ENCODE measurements at places on chromosomes 13 and 19.
A peak's percentile ranks its signal among the peaks of the same experiment; 100 is the strongest.

- DNase-seq: no peak
These were observed 1210.1 kb upstream of the SPRY2 start for GRCh38 chr13:81551036-81551435.

- no peak for DNase-seq
These were observed 57.5 kb upstream of the HMGB1 start for GRCh38 chr13:30523211-30523610.

DNA sequence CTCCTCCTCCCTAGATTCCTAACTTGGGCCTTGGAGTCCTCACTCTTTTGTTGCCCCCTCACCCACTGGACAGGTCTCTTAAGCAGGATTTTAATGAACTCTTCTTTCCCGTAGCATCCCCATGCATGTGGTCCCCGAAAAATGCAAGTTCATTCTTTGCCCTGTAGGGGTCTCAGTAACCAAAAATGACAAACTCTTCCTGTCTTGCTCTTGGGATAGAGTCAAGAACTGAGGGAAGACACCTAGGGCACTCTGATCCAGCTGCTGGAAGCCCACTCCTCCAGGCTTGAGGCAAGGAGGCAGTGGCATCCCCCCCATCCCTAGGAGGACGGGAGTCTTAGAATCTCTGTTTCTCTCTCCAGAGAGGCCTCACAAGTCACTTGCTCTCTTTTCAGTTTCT, 987.0 kb downstream of the DIAPH3 start:
- DNase-seq: no peak

DNA sequence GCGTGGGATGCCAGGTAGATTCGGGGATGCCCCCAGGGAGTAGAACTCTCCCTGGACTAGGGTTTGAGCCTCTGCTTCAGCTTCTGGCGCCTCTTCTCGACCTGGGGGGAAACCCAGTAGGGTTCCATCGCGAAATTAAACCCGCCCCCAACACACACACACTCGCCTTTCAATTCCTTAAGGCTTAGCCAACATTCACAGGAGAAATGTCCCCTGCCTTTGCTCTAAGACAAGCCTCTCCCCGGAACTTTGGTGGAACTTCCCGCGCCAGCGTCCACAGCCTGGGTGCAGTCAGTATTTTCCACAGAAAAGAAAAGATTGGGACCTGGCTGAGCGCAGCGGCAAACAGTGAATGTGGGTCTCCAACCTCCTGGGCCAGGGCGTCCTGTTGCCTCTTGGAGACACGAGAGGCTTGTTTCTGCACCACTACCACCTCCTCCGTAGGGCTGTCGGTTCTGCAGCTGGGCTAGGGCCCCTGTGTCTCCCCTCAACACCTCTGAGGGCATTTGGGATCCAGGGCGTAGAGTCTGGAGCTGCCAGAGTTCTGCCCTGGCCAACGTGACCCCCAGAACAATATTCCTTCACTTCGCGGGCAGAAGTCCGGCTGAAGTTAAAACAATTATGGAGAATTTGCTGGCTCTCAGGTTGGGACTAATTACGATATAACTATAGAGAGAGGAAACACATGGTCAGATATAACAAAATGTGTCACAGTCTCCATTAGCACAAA, 3.2 kb downstream of the PDX1 start:
- no peak for DNase-seq

DNA sequence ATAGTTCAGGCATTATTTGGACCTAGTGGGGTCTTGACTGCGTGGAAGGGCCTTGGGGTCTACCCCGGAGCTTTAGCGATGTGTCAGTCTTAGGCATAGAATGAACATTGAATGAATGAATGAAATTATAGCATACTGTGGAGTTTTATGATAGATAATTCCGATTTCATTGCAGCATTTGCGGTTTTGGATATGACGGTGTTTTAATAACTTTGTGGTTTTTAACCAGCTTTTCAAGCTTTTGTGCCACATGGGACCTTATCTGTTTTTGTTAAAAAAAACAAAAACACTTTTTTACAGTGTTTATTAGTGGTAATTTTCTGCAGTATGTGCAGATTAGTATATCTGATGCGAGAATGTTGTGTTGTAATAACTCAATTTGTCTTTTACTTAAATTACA, 696 bp downstream of the NUP58 start:
- no peak for DNase-seq

GRCh38 chr13:97239306-97239705, 17.2 kb downstream of the MBNL2 start:
- DNase-seq: peak; percentile 28

DNA sequence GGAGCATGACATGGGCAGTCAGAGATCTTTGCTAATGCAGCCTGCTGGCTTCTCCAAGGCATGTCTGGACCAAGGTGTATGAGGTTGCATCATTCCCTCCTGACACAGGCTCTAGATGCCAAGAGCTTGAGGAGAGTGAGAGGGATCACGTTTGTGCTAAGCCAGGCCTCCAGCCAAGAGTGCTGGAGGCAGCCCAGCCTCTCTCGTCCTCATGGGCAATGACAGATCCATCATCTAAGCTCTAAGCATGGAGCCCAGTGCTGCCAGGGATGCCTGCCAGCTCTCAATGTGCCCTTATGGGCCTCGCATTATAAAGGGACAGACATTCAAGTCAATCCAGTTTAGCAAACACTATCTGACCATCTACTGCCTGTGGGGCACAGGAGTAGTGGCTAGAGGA, 136.3 kb upstream of the VSTM2B start:
- no peak for DNase-seq

DNA sequence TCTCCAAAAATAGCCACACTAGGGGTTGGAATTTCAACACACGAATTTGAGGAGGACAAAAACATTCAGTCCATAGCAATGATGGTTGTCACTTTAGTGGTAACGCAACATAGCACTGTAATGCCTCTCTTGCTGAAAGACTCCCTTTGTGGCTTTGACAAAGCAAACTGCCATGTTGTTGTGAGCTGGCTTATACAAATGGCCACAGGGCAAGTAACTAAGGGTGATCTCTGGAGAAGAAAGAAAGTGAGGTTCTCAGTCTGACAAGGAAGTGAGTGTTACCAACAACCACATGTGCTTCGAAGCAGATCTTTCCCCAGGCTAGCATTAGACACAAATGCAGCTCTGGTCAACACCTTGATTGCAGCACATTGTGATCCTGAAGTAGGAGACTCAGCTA, 79.1 kb upstream of the PCDH17 start:
- no peak for DNase-seq

GRCh38 chr19:17605117-17605516, 49.7 kb downstream of the COLGALT1 start:
- no peak for DNase-seq

DNA sequence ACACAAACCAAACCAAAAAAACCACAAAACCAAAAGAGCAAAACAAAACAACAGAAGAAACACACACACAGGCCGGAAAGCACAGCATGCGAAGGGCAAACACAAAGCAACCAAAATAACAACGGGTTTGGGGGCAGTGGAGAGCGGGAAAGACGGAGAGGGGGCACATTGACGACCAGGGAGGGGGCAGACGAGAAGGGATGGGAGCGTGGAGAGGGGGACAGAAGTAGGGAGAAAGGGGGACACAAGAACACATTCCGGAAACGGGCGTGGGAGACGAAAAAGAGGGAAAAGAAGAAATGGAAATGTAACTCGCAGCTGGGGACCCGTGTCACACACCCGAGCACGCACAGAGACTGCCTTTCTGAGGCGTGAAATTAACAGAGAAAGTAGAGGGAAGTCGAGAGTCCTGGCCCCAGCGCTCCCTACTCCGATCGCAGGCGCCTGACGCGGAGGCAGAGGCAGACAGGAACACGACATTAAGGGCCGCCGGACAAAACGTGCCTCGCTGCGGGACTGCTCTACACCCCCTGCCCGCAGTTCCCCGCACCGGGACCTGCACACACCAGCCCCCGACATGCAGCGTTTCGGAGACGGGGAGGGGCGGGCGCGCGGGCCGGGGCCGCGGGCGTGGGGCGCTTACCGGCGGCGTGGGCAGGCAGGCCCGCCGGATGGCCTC, 652 bp downstream of the POU4F1 start:
- peak; percentile 43 for DNase-seq

GRCh38 chr19:45995715-45996385, 583 bp downstream of the CCDC61 start:
- DNase-seq: peak; percentile 7

- no peak for DNase-seq
These were observed 14.2 kb downstream of the CRTC1 start for GRCh38 chr19:18697680-18698079.

GRCh38 chr19:4326837-4327251, 11.8 kb downstream of the STAP2 start:
- DNase-seq: no peak

DNA sequence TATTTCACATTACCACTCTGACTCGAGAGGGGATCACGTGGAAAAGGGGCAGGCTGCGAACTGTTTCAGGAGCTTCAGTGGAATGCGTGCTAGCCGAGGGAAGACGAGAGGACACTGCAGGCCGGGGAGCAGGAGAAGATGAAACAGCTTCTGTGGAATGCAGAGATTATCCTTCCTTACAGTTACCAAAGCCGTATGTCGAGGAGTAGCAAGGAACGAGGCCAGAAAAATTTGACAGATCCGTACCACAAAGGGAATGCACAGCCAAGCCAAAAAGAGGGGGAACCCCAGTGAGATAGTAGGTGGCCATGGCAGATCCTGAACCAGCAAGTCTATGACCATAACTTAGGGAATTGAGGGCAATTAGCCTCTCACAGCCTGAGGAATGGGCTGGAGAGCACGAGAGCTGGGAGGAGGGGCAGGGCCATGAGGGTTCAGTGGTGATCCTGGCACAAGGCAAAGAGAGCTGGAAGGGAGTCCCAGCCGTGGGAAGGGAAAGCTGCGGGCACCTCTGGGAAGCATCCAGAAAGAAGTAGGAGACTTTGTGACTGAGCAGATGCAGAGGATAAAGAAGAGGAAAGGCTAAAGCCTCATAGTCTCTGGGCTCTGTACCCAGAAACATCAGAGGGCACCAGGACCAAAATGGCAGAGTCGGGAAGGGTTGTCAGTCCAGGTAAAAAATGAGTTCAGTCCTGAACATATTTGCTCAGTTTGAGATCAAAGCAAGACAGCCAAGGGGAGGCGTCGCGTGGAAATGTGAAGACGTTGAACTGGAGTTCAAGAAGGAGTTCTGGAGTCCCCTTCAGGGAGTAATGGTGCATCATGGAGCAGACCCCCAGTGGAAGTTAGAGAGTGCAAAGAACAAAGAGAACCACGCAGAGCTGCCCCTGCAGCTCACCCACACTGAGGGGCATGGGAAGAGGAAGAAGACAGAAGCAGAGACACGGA, 5.1 kb downstream of the COL4A1 start:
- DNase-seq: no peak

GRCh38 chr19:49852631-49853126, 1.7 kb downstream of the PTOV1 start:
- DNase-seq: no peak

All from lung (tissue), 17 donors.